ENCODE measurements at places on chromosomes 1 and 21.
A peak's percentile ranks its signal among the peaks of the same experiment; 100 is the strongest.

DNA sequence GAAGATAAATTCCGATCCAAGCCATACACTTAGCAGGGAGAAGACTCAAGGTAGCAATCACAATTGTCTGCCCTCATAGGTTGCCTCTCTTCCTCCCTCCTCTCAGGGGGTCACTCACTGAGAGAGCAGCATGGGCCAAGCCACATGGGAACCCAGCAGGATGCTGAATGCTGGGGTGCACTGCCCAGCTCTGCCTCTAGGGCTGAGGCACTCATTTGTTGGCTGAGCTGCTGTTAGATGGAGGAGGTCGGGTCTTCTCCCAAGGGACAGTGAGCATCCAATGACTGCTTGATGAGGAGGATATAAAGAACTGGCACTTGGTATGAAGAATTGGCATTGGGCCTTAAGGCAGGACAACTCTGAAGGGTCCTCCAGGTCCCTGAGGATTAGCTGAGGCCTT lies 418.8 kb downstream of the SIPA1L2 start:
- DNase-seq, result peak; percentile 44

DNA sequence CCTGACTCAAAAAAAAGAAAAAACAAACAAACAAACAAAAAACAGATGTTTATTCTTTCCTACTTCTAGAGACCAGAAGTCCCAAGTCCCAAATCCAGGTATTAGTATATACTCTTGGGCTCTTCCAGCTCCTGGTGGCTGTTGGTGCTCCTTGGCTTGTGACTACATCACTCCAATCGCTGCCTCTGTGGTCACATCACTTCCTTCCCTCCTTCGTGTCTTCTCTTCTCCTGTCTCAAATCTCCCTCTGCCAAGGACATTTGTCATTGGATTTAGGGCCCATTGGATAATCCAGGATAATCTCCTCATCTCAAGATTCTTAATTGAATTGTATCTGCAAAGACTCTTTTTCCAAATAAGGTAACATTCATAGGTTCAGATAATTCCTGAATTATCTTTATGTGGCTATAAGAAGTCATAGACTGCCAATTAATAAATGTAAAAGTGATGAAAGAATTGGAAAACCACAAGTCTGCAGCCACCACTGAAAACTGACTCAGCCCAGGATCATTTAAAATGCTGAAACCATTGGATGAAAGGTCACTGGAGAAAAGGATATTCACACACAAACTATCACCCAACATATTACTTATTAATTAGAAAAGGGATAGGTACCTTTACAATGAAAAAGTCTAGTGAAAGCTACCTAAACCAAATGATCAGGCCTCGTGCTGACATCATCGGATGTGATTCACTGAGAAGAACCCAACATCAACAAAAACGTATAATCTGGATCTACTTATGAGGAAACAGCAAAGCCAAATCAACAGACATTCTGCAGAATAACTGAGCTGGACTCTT lies 67.1 kb downstream of the ZNF281 start:
- peak; percentile 30 for DNase-seq

GRCh38 chr1:41449326-41449921 lies 35.1 kb downstream of the EDN2 start:
- DNase-seq, result no peak

DNA sequence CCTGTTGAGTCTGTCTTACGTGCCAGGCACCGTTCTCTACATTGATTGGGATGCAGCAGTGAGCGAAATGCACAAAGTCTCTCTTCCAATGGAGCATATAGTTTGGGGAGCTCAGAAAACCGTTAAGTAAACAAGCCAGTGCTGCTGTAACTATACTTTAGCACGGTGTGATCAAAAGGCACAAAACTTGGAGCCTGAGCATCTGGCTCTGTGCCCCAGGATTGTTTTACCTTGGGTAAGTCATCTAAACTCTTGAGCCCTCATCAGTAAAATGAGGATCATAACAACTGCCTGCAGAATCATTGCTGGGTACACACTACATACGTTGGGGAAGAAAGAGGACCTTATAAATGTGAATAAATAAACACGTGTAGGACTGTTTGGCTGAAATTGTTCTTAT lies 1.8 kb downstream of the HHIPL2 start:
- peak; percentile 57 for DNase-seq

DNA sequence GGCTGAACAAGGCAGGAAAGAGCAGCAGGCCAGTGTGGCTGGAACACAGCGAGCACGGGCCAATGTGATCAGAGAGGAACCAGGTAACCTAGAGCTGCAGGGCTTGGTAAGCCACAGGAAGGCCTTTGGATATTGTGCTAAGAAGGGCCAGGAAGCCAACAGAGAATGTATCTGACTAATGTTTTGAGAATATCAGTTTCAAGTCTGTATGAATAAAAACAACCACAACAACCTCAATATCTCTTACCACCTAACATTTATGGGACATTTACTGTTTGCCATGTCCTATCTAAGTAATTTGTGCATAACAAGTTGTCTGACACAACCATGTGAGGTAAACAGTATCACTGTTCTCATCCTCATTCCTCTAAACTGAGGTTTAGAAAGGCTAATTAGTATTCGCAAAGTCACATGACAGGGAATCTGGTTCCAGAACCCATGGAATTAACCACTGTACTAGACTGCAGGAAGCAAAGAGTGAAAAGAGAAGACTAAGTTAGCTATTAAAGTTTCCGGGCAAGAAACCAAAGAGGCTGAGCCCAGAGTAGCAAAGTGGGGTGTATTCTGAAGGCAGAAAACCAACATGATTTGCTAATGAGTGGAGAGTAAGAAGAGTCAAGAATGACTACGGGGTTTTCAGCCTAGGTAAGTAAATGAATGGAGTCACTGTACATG lies 38.9 kb downstream of the SPRTN start:
- no peak for DNase-seq

GRCh38 chr1:192632188-192632587 lies 3.8 kb upstream of the RGS13 start:
- no peak for DNase-seq

DNA sequence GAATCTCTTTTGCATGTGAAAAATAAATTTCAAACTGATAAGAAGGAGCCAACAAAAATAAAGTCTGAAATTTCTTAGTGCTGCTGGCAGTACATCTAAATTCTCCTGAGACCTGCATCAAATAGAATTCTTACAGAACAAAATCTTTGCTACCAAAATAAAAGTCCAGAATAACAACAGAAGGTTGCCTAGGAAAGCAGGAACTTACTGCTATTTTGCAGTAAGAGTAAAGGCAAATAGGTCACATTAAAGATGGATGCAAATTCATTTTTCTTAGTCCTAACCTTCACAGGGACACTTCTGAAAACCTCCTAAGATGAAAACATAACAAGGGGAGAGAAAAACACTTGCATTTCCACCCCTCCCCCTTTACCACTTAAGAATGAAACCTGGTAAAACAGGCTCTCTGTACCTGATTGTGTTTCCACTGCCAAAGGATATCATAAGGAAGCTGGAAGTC lies 59.0 kb downstream of the RUSC1 start:
- peak; percentile 27 for DNase-seq

DNA sequence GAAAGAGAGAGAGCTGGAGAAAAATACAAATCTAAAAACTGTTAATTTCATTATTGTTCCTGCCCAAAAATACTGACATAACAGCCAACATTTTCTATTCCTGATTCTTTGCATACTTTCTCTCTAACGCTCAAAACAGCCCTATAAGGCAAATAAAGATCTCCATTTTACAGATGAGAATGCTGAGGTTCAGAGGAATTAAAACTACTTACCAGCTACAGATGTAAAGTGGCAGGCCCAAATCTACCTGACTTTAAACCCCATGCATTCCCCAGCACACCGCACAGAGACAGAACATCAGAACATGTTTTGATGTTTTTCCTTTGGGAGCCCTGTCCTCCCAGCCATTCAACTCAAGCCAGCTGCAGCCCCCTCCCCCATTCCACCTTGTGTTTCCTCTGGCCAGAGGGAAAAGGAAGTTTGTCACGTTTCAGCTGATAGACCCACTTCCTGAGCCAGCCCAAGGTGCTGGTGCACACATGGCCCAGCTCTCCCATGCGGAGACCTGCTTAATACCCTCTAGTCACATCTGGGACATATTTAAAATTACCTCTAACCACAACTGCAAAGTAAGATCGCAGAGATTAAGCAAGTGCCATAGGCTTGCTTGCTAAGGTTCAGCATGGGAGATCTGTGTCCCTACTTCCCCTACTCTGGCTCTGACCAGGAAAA lies 133.1 kb upstream of the NFIA start:
- DNase-seq, result no peak

GRCh38 chr1:156913809-156914387 lies 6.5 kb upstream of the LRRC71 start:
- DNase-seq, result no peak

- DNase-seq, result peak; percentile 22
Measured at GRCh38 chr1:6785728-6786505, 663 bp downstream of the CAMTA1 start.

DNA sequence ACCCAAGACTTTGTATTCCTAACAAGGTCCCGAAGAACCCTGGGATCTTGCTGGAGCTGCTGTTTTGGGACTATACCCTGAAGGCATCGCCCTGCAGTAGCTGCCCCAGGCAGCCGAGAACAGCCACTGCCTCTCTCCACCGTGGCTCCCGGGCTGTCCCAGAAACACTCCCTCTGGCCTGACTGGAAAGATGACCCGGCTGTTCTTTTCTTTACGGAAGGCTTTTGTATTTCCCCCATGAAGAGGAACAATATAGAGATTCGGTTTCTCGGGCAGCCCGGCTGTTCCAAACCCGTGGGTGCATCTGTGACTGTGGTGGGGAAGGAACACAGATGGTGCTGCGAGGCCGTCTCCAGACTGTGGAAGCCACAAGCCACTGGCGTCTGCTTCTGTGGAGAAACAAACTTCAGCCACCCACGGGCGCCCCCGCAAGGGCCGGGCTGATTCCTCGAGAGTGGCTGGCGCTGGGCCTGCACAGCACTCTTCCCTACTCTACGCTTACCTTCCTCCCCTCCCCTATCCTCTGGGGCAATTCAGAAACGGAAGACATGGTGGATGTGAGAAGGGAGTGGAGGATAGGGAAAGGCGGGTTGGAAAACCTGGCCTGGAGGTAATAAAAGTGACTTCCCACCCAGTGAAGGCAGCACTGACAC lies 33.7 kb upstream of the VASH2 start:
- no peak for DNase-seq

GRCh38 chr21:25490742-25491141 lies 116.5 kb downstream of the MRPL39 start:
- no peak for DNase-seq

GRCh38 chr21:32826329-32827167 lies 55.0 kb upstream of the PAXBP1 start:
- peak; percentile 64 for DNase-seq

DNA sequence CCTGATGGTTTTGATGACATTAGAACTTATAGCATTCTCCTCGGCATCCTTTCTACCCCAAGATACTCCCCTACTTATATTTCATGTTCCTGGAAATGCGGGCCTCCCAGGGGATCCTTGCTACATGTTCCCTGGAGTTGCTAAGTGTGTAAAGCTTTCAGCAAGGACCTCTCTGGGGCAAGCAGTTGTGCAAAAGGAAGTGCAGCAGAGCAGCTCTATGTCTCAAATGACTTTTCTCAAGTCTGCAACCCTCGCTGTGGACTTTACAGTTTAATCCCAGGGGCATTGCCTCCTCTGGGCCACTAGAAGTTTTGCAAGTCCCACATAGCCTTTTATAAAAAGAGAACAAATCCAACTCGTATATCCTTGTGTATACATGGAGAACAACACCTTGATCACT lies 20.8 kb upstream of the MNDA start:
- no peak for DNase-seq

DNA sequence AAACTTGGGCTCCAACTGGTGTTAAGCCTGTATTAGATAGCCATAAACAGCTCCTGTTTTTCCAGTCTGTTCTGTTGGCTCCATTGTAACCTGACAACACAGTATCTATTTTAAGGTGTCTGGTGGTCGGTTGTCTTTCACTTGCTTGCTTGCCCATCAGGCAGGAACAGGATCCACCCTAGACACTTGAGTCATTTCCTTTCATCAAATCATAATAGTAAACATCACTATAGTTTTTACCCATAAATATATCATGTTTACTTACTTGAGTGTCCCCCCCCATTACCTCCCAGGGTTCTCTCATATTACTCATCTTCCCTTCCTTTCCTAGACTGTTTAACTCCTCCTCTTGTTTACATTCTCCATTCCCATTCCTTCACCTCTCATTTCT lies 2.9 kb downstream of the DDI2 start:
- DNase-seq, result peak; percentile 45

GRCh38 chr1:57713501-57713900 lies 289.6 kb upstream of the DAB1 start:
- DNase-seq, result no peak

DNA sequence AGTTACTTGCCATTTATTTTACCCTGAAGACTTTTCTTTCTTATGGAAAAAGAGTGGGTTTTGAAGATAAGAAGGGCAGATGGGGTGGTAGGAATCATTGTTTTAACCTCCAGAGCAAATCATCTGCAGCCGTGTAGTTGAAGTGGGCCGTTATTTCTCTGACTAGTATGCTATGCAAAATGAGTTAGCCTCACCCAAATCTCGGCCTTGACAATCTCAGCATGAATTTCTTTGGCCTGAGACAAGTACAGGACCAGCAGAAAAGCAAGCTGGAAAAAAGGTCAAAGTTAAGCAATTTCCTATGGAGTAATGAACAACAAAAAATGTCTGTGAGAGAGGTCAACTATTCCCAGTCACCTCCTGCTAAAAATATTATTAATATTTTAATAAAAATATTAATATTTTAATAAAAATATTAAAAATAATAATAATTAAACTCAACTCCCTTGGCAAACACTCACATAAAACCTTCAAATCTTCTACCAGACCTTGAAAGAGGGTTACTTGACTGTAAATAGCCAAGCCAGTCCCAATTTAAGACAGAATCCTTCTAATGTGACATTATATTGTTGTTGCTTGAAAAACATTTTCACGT lies 6.8 kb upstream of the TEKT2 start:
- no peak for DNase-seq

DNA sequence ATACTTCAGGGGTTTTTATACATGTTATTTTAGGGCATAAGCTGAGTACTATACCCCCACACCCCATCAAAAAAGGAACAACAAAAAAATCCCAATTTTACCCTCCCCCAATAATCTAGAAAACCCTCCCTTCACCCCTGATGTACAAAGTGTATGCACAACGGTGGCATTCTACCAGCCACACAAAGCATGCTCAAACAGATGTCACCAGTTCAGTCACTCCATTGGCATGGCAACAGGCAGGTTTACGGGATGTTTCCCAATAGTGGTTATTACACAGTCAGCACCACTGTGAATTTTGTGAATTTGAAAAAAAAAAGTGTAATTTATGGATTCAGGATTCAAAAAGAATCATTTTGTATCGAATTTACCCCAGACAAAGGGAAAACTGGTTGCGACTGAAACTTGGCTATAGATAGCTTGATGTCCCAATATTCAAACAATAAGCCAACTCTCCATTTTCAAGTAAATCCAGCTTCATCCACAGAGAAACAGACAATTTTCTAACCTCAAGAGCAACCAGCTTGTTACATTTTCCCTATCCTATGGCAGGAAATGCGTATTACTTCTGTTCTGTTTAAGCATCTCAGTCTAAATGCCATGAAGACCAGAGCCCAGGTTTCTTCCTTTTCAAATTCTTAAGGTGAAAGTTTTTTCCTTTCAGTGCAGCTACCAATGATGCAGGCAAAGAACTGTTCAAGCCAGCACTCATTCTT lies 34.0 kb upstream of the SLC45A3 start:
- peak; percentile 53 for DNase-seq

- DNase-seq, result no peak
Measured at GRCh38 chr1:235504122-235504493, at the start of gene B3GALNT2. B3GALNT2 (minus strand) TSS chr1:235504452; CDS start chr1:235504252, 200 bp downstream.
